A549 treated with CpdA at 1 μM for 4 hours (cell line): ENCODE measurements at places on chromosomes 2 and 18. TPM values are rescaled to one million over a fixed set of nuclear protein-coding genes. Genes with fewer than 3 reads are reported as not detected.

CAMKMT gene
- 2.9 to 5.9 TPM (median 5.5 TPM) in 5 replicates for total RNA-seq

WDR35 gene
- total RNA-seq, result 12.9 to 21.6 TPM (median 14.9 TPM) in 5 replicates

SCN7A gene
- not detected in 5 replicates for total RNA-seq

MATN3 gene
- 9.3 to 14.2 TPM (median 12.8 TPM) in 5 replicates for total RNA-seq

CPO gene
- total RNA-seq, result 0.13 TPM in 1 of 5 replicates, not detected in the others

CFAP65 gene
- total RNA-seq, result 0.10 to 0.34 TPM (median 0.14 TPM) in 5 replicates

EHD3 gene
- total RNA-seq, result 8.2 to 10.4 TPM (median 9.1 TPM) in 5 replicates

TEX44 gene
- total RNA-seq, result not detected in 5 replicates

LINC00305 gene
- total RNA-seq, result not detected in 5 replicates
